ENCODE measurements at places on chromosomes 5 and 9.

DNA sequence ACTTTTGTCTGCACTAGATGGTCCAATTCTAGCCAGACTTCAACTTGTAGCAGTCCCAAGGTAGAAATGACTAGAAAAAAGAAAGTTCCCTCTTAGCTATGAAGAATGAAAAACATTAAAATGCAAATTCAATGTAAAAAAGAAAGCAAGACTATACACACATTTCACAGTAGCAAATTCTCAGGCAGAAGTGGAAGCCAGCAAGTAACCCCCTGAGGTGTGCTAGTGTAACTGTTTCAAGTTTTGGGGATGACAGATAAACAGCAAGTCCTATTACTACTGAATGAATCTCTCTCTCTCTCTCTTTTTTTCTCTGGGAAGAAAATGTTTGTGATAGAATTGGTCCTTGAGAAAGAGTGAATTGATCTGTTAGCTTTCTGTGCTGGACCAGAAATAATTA, 185.6 kb downstream of the EFNA5 start:
- H3K4me1 ChIP-seq: no peaks in the 10 kb centered on the region
- H3K27ac ChIP-seq: no peak overlapping the region
- no peaks in the 10 kb centered on the region for H3K27me3 ChIP-seq
- H3K4me3 ChIP-seq: no peak overlapping the region
- no peak for DNase-seq

- no peak overlapping the region for H3K27ac ChIP-seq
- no peak overlapping the region for H3K4me3 ChIP-seq
- H3K4me1 ChIP-seq: no peaks in the 10 kb centered on the region
- H3K36me3 ChIP-seq: no peaks in the 10 kb centered on the region
- H3K27me3 ChIP-seq: peaks cover 8% of the 10 kb centered on the region
- no peak for DNase-seq
Observed at GRCh38 chr5:53071738-53072137, 37.8 kb downstream of the MOCS2 start.

DNA sequence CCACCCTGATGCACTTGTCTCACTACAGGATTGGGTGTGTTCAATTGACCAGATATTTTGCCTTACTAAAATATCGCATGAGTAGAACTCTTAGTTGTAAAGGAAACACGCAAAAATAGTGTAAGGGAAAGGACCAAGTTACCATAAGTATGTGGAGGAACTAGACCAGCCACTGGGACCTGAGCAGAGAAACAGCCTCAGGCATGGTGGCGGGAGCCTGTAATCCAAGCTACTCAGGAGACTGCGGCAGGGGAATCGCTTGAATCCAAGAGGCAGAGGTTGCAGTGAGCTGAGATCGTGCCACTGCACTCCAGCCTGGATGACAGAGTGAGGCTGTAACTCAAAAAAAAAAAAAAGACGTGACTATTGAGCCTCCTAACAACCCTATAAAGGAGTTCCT, 117.9 kb upstream of the SPATA31C2 start:
- H3K4me3 ChIP-seq: no peak overlapping the region
- no peaks in the 10 kb centered on the region for H3K4me1 ChIP-seq
- DNase-seq: no peak
- no peak overlapping the region for H3K27ac ChIP-seq
- no peaks in the 10 kb centered on the region for H3K27me3 ChIP-seq
- H3K36me3 ChIP-seq: peaks cover 2% of the 10 kb centered on the region

DNA sequence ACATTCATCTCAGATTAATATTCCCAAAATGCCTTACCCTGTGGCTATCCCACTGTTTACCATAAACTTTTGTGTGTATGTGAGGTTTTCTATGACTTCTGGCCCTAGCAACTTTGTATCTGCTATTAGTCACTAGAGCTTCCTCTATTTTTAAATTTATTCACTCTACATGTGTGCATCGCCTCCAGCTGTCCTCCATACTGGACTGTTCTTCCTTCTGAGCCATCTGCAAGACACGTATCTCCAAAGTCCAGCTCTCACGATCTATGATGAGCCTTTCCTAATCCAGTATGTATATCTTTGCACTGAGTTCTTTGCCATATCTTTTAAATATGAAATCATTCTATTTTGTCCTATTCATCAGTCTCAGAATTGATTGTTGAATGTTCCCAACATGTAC, 1.7 kb upstream of the GNG10 start:
- no peaks in the 10 kb centered on the region for H3K27me3 ChIP-seq
- no peak for DNase-seq
- H3K4me1 ChIP-seq: peaks cover 27% of the 10 kb centered on the region

- peaks cover 3% of the 10 kb centered on the region for H3K4me1 ChIP-seq
- H3K27ac ChIP-seq: no peak overlapping the region
- DNase-seq: no peak
- H3K4me3 ChIP-seq: no peak overlapping the region
- peaks cover 47% of the 10 kb centered on the region for H3K27me3 ChIP-seq
- H3K36me3 ChIP-seq: no peaks in the 10 kb centered on the region
Observed at GRCh38 chr5:73174100-73174815, 1.3 kb downstream of the TMEM174 start.

DNA sequence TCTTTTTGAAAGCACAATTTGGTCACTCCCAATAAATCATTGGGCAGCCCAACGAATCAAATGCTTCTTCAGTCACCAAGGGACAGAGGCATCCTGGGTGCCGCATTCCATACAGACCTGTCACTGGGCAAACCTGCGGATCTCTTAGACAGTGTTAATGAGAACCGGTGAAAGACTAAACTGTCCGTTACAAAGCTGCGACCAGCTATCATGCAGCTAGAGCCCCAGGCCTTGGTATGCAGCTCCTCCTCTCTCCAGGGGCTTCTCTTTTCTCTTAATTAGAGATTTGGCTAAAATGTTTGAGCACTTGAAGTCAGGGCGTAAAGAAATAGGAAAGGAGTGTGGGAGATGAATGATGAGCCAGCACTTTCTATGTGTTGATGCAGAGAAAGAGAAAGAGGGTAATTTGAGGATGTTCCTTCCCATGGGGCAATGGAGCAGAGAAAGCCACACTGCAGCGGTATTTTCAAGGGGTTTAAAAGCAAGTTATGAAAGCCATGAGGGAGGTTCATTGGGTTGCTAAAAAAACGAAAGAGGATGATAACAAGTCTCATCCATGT, 175.3 kb downstream of the RFK start:
- H3K27ac ChIP-seq: no peak overlapping the region
- no peaks in the 10 kb centered on the region for H3K36me3 ChIP-seq
- H3K27me3 ChIP-seq: no peaks in the 10 kb centered on the region
- H3K4me1 ChIP-seq: no peaks in the 10 kb centered on the region
- no peak for DNase-seq

GRCh38 chr5:5340206-5340729, 82.2 kb upstream of the ICE1 start:
- no peaks in the 10 kb centered on the region for H3K27me3 ChIP-seq
- no peak for DNase-seq
- H3K36me3 ChIP-seq: no peaks in the 10 kb centered on the region
- H3K4me1 ChIP-seq: no peaks in the 10 kb centered on the region
- no peak overlapping the region for H3K4me3 ChIP-seq

- H3K27ac ChIP-seq: peak overlapping the region; percentile 84
- peaks cover 89% of the 10 kb centered on the region for H3K4me1 ChIP-seq
- peak overlapping the region; percentile 71 for H3K4me3 ChIP-seq
Observed at GRCh38 chr5:119367502-119368237, 11.9 kb downstream of the TNFAIP8 start.

DNA sequence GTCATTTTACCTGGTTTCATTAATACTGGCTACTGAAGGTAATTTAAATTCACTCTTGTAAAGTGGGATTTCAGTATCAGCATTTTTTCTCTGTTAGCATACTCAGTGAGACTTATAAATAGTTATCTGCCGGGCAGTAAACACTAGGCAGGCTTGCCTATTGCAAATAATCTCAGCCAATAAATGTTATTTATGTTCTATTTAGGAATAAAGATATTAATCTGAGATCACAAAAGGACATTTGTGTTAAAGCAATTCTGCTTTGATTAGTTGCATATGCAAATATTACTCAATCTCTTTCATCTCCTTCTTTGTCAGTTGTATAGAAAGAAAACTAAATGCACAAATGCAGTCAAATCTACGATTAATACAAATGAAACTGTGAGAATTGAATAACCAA, 827.8 kb downstream of the TLE4 start:
- no peaks in the 10 kb centered on the region for H3K4me1 ChIP-seq
- no peak for DNase-seq
- no peaks in the 10 kb centered on the region for H3K27me3 ChIP-seq
- H3K36me3 ChIP-seq: no peaks in the 10 kb centered on the region
- no peak overlapping the region for H3K4me3 ChIP-seq

GRCh38 chr9:94159069-94159939, 75.0 kb downstream of the PTPDC1 start:
- peaks cover 16% of the 10 kb centered on the region for H3K4me1 ChIP-seq
- H3K36me3 ChIP-seq: no peaks in the 10 kb centered on the region
- DNase-seq: no peak
- no peak overlapping the region for H3K27ac ChIP-seq
- no peak overlapping the region for H3K4me3 ChIP-seq
- H3K27me3 ChIP-seq: no peaks in the 10 kb centered on the region

GRCh38 chr9:69317081-69317480, 7.9 kb upstream of the ENTREP1 start:
- no peak overlapping the region for H3K27ac ChIP-seq
- H3K27me3 ChIP-seq: peaks cover 15% of the 10 kb centered on the region
- H3K36me3 ChIP-seq: no peaks in the 10 kb centered on the region
- H3K4me1 ChIP-seq: no peaks in the 10 kb centered on the region
- DNase-seq: no peak
- no peak overlapping the region for H3K4me3 ChIP-seq

- DNase-seq: no peak
- no peak overlapping the region for H3K4me3 ChIP-seq
- no peak overlapping the region for H3K27ac ChIP-seq
- no peaks in the 10 kb centered on the region for H3K27me3 ChIP-seq
- no peaks in the 10 kb centered on the region for H3K36me3 ChIP-seq
- H3K4me1 ChIP-seq: no peaks in the 10 kb centered on the region
Observed at GRCh38 chr5:98109561-98110006, 663.9 kb upstream of the RGMB start.

DNA sequence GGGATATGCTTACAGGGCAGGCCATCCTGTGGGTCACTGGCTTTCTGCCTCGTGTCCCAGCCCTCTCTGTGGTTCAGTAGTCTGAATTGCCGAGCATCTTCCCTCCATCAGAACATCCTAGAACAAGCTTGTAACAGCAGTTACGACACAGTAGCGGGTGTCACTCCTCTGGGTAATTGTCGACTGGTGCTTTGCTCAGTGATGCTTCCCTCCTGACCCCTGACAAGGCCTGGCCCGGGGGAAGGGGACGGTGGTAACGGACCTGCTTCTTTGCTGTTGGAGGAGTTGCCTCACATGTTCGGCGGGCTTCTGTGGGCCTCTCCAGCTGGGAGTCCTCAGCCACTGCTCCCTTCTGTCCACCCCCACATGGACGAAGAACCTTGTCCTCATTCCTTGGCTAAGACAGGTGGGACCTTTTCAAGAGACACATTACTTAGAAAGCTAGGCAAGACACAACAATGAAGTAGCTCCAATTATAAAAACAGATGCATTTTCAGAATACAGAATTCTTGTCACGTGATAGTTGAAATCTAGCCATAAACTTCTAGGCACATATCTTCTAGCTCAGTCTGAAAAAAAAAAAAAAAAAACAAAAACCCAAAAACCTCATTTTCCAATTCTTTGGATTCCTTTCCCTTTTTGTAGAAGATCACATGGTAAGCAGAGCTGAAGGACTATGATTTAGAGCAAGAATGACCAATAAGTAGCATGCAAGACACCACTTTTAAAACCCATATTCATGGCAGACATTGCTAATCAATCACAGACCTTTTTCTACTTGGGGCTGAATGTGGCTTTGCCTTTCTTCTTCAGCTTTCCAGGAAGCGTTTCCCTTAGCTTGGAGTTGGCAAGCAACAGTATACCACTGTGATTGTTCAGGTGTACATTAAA, 25.0 kb downstream of the HMCN2 start:
- no peaks in the 10 kb centered on the region for H3K4me1 ChIP-seq
- DNase-seq: no peak

GRCh38 chr5:104628911-104629310, 1066.3 kb upstream of the NUDT12 start:
- no peaks in the 10 kb centered on the region for H3K27me3 ChIP-seq
- DNase-seq: no peak
- no peak overlapping the region for H3K4me3 ChIP-seq
- no peaks in the 10 kb centered on the region for H3K36me3 ChIP-seq
- H3K27ac ChIP-seq: no peak overlapping the region

- no peak overlapping the region for H3K4me3 ChIP-seq
- H3K36me3 ChIP-seq: peaks cover 91% of the 10 kb centered on the region
- H3K27ac ChIP-seq: no peak overlapping the region
- DNase-seq: no peak
- H3K27me3 ChIP-seq: no peaks in the 10 kb centered on the region
- peaks cover 18% of the 10 kb centered on the region for H3K4me1 ChIP-seq
Observed at GRCh38 chr5:169710675-169711074, 73.6 kb downstream of the DOCK2 start.

GRCh38 chr9:133075925-133076630, 14.3 kb downstream of the CEL start:
- H3K4me3 ChIP-seq: no peak overlapping the region
- no peak for DNase-seq
- H3K36me3 ChIP-seq: no peaks in the 10 kb centered on the region
- H3K4me1 ChIP-seq: no peaks in the 10 kb centered on the region
- no peak overlapping the region for H3K27ac ChIP-seq

DNA sequence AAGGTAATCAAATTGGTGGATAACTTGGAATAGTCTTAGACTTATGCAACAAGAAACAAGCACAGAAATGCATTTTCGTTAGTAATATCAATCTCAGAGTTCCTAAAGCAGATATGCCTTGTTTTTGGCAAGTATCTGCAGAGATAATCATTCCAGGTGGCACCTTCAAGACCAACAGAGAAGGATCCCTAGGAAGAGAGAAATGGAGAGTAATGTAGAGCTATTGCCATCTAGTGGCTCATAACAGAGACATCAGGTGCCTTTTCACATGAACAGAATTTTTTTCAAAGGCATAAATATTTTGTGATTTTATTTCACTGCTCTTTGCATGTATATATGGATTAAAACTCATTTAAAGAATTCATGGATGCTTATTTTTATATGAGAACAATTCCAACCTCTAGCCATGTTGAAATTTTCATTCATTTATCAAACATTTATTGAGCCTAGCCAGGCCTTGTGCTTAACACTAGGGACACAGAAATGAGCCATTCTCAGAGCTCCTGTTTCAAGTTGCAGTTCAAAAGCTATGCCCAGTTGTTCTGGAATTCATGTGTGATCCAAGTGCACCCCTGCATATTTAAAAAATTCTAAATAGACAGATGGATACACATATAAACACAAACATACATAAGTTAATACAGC, 117.5 kb upstream of the OR13F1 start:
- DNase-seq: no peak
- no peaks in the 10 kb centered on the region for H3K4me1 ChIP-seq
- H3K36me3 ChIP-seq: no peaks in the 10 kb centered on the region
- H3K4me3 ChIP-seq: no peak overlapping the region

DNA sequence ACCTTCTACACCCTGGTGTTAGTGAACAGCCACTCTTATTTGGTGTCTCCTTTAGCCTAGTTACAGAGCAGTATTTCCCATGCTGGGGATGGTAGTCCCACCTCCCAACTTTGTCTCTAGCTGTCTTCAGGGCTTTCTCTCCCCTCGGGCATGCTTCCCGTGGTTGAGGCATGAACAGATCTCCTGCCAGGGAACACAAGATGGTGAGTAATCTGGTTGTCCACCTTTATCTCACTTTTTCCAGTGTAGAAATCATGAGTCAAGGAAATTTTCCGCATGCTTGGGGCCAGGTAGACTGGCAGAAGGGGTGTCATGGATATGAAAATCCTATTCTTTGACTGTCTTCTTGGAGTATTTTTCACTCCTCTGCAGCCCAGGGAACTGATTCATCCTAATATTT, 532.9 kb downstream of the ANXA1 start:
- no peak overlapping the region for H3K27ac ChIP-seq
- no peak for DNase-seq
- no peaks in the 10 kb centered on the region for H3K27me3 ChIP-seq
- no peak overlapping the region for H3K4me3 ChIP-seq

Data from activated B cell treated with CpG ODN at 0.5 μM for 24 hours (primary cell).